Activated CD4-positive, alpha-beta memory T cell treated with anti-CD3 and anti-CD28 coated beads for 36 hours (primary cell): ENCODE measurements at places on chromosomes 1 and 21. TPM values are rescaled to one million over a fixed set of nuclear protein-coding genes. Genes with fewer than 3 reads are reported as not detected.
A peak's percentile ranks its signal among the peaks of the same experiment; 100 is the strongest.

- H3K4me1 ChIP-seq: no peaks in the 10 kb centered on the region
- H3K4me3 ChIP-seq: no peak overlapping the region
- H3K27me3 ChIP-seq: no peaks in the 10 kb centered on the region
- DNase-seq: no peak
- no peak overlapping the region for H3K27ac ChIP-seq
Observed at GRCh38 chr1:160850993-160851392, 11.7 kb downstream of the CD244 start.

DNA sequence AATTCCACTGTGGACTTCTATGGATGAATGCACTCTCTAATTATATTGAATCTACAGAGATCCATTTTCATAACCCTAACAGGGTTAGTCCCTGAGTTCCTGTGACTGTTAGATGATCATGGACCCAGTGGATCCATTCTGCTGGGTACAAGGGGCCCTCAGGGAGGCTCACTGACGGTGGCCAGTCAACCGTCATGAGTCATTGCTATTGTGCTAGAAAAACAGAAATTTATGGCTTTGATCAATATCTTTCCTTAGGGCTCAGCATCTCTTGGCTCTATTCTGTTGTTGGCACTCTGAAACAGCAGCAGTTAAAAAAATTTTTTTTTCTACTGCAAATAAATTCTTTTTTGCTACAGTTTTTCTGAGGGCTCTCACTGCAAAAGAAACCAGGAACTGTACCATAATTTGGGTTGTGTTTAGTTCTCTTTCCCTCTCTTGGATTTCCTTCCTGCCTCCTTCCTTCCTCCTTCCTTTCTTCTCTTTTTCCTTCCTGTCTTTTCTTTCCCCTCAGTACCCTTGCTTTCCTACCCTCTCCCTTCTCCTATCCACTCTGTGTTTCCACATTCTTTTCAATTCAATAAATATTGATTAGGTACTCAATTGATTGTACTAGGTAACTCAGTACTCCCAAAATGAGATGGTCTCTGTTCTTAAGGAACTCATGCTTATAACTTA, 49.5 kb downstream of the UTP25 start:
- H3K4me1 ChIP-seq: no peaks in the 10 kb centered on the region
- no peaks in the 10 kb centered on the region for H3K36me3 ChIP-seq
- H3K27ac ChIP-seq: no peak overlapping the region
- peaks cover 47% of the 10 kb centered on the region for H3K27me3 ChIP-seq
- no peak for DNase-seq
- no peak overlapping the region for H3K4me3 ChIP-seq

GRCh38 chr1:151871284-151872030, 17.9 kb upstream of the THEM5 start:
- H3K4me1 ChIP-seq: peaks cover 20% of the 10 kb centered on the region
- no peaks in the 10 kb centered on the region for H3K27me3 ChIP-seq
- DNase-seq: no peak
- H3K4me3 ChIP-seq: no peak overlapping the region

DNA sequence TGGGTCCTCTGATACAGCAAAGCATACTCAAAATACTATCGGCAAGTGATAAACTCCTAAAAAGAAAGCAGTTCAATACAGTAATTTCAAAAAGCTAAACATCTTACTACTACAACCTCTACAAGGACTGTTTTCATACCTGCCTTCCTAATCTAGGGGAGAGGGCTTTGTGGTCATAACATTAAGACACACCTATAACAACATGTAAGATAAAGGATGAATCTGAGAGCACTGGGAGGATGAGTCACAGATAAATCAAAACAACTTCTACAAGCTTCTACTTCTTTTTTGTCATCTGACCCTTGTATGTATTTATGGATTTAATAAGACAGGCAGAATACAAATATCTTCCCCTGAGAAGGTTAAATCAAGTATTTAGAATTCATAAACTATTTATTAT, 40.0 kb downstream of the LTN1 start:
- peaks cover 18% of the 10 kb centered on the region for H3K4me1 ChIP-seq
- H3K4me3 ChIP-seq: no peak overlapping the region
- no peak overlapping the region for H3K27ac ChIP-seq
- no peaks in the 10 kb centered on the region for H3K27me3 ChIP-seq
- DNase-seq: no peak

DNA sequence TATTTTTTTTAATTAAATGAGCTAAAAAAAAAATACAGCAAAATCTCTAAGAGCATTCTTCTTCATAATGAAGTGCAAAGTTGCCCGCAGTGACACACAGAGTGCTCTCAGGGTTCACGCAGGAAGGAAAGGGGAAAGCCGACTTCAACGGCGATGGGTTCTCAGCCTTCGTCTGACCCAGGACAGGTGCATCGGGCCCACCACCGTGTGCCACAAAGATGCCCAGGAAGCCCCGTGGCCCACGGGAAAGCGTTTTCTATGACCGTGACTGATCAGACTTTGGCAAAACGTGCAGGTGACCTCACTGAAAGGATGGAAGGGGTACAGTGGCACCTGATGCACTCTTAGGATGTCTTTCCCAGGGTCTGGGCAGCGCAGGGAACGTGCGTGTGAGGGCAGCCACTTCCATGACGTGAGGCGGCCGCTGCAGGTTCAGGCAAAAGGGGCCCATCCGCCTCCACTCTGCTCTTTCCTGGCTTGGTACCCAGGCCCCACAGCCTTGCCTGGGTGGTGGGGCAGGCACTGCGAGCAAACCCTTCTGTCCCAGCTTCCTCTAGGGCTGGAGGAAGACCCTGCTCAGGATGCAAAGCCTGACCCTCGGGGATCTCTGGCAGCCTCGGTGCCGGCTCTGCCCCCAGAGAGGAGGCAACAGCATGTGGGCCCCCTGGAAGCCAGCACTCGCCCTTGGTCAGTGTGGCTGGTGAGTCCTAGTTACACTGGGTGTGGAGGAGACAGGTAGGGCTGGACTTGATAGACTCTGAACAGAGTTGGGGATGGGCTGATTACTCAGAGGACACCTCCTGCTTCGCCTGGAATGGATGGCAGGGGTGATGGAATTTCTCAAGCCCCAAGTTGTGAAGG, 8.3 kb downstream of the LRRC47 start:
- peak overlapping the region; percentile 64 for H3K27ac ChIP-seq
- no peak for DNase-seq
- H3K4me1 ChIP-seq: peaks cover 27% of the 10 kb centered on the region
- H3K36me3 ChIP-seq: peaks cover 20% of the 10 kb centered on the region

DNA sequence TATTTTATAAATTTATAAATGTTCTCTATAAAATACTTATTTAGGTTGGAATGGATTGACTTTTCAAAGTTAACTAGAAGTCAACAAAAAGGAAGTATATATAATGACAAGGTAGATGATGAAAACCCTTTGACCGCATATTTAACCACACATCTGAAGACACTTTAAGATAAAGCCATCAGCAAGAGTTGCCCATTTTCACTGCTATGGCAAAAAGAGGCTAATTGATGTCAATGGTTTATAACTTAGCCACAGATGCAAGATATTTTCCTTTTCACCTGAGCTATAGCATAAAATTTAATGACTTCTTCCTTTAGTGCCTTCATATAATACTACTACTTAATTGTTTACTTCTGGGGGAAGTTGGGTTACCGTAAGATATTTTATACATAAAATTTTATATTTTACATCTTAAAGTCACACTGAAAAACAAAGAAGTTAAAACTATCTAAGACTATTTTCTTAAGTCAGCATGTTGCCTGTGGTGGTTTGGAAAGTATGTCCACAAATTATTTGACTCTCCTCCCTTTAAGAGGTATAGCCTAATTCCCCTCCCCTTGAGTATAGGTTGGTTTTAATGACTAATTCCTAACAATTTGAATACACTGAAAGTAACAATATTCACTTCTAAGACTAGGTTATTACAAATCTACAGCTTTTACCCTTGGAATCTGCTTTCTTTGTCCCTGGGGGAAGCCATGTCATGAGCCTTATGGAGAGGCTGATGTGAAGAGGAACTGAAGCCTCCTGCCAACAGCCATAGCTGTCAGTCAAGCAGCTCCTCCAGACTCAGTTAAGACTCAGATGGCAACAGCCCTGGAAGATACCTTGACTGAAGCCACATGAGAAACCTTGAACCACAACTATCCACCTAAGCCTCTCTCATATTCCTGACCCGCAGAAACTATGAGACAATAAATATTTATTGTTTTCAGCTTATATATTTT, 40.3 kb upstream of the LRRC8B start:
- H3K27me3 ChIP-seq: no peaks in the 10 kb centered on the region
- no peak overlapping the region for H3K4me3 ChIP-seq
- H3K27ac ChIP-seq: no peak overlapping the region
- no peak for DNase-seq
- H3K36me3 ChIP-seq: peaks cover 7% of the 10 kb centered on the region
- H3K4me1 ChIP-seq: peaks cover 26% of the 10 kb centered on the region

GRCh38 chr21:46156678-46157077, 1.3 kb upstream of the FTCD start:
- H3K27me3 ChIP-seq: no peaks in the 10 kb centered on the region
- H3K4me1 ChIP-seq: no peaks in the 10 kb centered on the region
- H3K4me3 ChIP-seq: no peak overlapping the region
- peak; percentile 5 for DNase-seq
- no peaks in the 10 kb centered on the region for H3K36me3 ChIP-seq

DNA sequence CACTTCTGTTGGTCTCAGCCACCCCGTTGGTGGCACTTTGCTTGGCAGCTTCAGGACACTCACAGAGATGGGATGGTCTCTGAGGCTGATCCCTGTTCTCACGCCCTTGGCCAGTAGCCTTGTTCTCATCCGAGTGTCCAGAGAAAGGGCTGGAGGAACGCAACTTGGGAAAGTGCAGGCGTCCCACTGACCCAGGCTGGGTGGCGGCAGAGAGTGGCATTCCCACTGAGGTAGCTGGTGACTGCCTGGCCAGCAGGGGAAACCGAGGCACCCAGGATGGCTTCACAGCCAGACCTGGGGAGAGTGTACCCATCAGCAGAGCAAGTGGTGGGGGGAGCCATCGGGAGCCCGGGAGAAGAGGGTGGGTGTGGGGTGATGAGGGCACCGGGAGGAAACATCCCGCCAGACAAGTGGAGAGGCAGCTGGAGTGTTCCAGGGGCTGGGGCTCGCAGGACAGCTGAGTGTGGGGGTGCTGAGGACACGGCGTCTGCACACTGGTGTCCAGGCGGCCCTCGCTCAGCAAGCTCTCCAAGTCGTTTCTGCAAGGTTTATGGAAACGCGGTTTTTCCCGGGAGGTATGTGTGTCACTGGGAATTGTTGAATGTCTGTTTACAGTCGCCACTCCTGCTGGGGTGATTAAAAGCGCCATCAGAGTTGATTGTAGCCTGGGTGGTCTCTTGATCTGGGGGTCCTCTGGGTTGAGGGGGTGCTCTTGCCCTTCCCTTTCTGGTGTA, 97.8 kb downstream of the SIK1 start:
- H3K27me3 ChIP-seq: peaks cover 4% of the 10 kb centered on the region
- no peaks in the 10 kb centered on the region for H3K4me1 ChIP-seq
- DNase-seq: no peak
- H3K27ac ChIP-seq: no peak overlapping the region
- no peaks in the 10 kb centered on the region for H3K36me3 ChIP-seq
- no peak overlapping the region for H3K4me3 ChIP-seq

- no peaks in the 10 kb centered on the region for H3K36me3 ChIP-seq
- H3K4me3 ChIP-seq: no peak overlapping the region
- no peak overlapping the region for H3K27ac ChIP-seq
- peaks cover 41% of the 10 kb centered on the region for H3K4me1 ChIP-seq
- H3K27me3 ChIP-seq: peaks cover 9% of the 10 kb centered on the region
Observed at GRCh38 chr1:8091691-8092090, 65.6 kb upstream of the ERRFI1 start.

- H3K27me3 ChIP-seq: peaks cover 1% of the 10 kb centered on the region
- H3K4me1 ChIP-seq: peaks cover 2% of the 10 kb centered on the region
- no peak overlapping the region for H3K4me3 ChIP-seq
Observed at GRCh38 chr21:39519835-39520234, 68.1 kb downstream of the SH3BGR start.

DNA sequence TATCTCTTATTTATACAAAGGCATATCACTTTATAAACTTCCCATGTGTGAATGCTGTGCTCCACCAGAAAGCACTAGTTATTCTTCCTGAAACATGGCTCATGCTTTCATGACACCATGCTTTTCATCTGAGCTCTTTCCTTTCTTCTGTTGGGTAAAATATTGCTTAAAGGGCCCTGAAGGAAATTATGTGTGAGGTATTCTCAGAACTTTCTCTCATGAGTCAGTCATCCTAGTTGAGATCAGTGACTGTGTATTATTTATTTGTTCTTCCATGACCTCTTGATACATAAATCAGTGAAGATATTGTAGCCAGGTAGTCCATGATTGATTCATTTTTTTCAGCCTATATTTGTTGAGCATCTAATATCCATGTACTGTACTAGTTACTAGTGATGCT, 54.8 kb downstream of the CYP2J2 start:
- no peaks in the 10 kb centered on the region for H3K4me1 ChIP-seq
- H3K27me3 ChIP-seq: no peaks in the 10 kb centered on the region
- peaks cover 28% of the 10 kb centered on the region for H3K36me3 ChIP-seq
- H3K4me3 ChIP-seq: no peak overlapping the region
- DNase-seq: no peak
- no peak overlapping the region for H3K27ac ChIP-seq

DNA sequence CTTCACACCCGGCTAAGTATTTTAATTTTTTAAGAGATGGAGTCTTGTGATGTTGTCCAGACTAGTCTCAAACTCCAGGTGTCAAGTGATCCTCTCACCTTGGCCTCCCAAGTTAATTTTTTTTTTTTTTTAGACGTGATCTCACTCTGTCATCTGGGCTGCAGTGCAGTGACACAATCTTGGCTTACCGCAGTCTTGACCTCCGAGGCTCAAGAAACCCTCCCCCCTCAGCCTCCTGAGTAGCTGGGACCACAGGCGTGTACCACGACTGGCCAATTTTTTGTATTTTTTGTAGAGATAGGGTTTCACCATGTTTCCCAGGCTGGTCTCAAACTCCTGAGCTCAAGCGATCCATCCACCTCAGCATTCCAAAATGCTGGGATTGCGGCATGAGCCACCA, 11.7 kb upstream of the IFNLR1 start:
- H3K27ac ChIP-seq: no peak overlapping the region
- no peak overlapping the region for H3K4me3 ChIP-seq
- DNase-seq: no peak
- peaks cover 36% of the 10 kb centered on the region for H3K4me1 ChIP-seq
- H3K27me3 ChIP-seq: peaks cover 3% of the 10 kb centered on the region

The ZDHHC18 gene
- 63.5 TPM for total RNA-seq

The VCAM1 gene
- not detected for total RNA-seq

The HLX gene
- 0.19 TPM for total RNA-seq

The KRTAP21-2 gene
- not detected for total RNA-seq
